ENCODE measurements at places on chromosomes 3 and 15.
A peak's percentile ranks its signal among the peaks of the same experiment; 100 is the strongest.

DNA sequence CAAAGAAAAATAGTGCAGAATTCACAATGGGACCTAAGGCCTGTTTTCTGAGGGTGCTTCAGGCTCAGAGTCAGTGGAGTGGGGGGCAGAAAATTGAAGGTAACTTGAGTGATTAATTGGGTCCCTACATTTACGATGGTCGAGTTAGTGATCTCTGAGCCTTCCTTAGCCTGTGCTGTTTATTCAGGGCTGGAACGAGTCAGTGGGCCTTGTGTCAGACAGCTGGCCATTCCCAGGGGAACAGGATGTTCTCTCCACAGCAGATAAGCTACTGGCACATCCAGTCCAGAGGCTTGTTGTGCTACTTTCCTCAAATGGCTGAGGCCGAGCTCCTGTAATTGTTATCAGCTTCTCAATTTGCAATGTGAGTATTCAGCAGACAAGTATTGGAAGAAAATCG, 29.2 kb upstream of the CNTN3 start:
- no peak for DNase-seq

- no peak for DNase-seq
Observed at GRCh38 chr3:37725842-37726241, 135.8 kb upstream of the CTDSPL start.

DNA sequence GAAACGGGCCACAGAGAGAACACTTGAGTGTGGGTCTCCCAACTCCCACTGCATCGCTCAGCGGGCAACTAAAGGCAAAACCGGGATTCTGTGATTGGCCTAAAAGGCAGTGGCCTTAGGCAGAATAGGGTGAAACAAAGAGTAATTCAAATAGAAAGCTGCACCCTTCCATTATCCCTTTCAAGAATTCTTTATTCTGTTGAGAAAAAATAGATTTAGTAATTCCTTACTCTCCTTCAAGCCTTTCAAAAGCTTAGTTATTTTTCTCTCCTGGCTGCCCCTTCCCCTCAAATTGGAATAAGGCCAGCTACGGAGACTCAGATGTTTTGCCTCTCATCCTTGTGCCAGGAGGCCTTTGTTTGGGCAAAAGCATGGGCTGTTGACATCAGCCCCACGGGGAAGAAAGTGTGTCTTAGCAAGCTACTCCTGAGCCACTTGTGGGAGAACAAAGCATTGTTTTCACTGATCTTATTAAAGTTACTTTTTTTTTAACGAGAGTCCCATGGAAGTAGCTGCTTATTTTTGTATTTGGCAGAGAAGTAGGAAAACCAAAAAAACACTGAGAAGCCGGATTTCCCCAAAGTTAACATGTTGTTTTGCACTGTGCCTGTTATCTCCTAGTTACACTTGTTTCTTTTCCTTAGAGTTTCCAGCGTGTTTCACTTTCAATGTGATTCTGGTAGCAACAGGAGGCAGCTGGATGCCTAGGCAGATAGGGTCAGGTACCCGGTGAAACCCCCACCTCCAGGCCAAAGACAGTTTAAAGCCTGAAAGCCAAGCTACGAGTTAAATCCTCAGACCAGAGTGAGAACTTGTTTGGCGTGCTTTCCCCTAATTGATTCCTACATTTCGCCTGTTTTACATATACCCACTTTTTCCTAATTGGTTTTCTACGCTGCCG, 2.2 kb downstream of the ST6GAL1 start:
- no peak for DNase-seq

- DNase-seq: no peak
Observed at GRCh38 chr3:119990888-119991287, 103.4 kb downstream of the GSK3B start.

GRCh38 chr15:75718328-75718727, 5.7 kb upstream of the CSPG4 start:
- DNase-seq: no peak

GRCh38 chr3:3366386-3366785, 186.9 kb upstream of the CRBN start:
- no peak for DNase-seq

DNA sequence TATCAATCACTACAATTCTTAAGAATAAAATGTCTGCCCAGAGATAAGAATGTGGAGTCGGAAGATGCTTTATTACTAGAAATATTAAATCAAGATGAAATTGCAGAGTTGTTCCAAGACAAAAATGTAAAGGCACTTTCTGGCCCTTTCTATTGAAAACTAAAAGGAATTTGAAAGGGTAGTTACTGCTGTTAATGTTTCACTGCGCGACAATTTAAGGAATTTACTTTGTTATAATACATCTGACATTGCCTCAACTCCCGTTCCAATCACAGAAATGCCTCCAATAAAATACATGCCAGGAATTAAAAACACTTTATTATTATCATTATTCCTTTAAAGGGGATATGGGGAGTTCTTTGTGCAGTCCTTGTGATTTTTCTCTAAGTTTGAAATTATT, 26.4 kb downstream of the RSL24D1 start:
- no peak for DNase-seq

GRCh38 chr15:92809880-92810361, 90.2 kb upstream of the CHD2 start:
- no peak for DNase-seq

GRCh38 chr3:194375473-194376240, 6.1 kb upstream of the LRRC15 start:
- DNase-seq: no peak

DNA sequence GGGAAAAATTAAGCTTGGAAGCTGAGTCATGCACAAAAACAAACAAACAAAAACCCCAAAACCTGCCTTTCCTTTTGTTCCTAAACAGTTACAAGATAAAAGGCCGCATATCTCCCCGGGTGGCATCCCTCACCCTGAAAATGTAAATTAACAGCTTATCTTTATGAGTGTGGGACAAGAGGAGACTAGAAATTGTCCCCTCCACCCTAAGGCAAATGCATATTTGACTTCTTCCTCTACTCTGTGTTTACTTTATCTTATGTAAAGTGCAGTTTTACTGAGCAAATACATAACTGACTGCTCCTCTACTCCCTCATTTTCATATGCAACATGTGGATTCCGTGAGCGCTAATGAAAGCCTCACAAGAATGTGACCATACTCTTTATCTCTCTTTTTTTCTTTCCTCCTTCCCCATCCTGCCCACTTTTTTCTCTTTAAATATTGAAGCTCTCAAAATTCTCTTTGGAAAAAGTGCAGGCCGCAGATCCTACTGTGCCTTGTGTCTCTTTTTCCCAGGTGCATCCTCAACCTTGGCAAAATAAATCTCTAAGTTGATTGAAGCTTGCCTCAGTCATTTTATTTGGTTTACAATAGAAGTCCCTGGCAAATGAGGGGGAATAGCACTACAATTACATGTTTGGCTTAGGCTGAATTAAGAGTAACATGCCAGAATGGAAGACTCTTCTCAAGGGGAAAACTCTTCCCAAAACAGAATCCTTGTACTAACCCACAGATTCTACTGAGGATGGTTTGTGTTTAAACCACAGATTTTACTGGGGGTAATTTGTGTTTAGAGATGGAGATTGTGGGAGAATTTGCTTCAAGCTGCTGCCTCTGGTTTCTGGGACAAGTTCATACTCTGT, 72.7 kb upstream of the WDR72 start:
- no peak for DNase-seq

DNA sequence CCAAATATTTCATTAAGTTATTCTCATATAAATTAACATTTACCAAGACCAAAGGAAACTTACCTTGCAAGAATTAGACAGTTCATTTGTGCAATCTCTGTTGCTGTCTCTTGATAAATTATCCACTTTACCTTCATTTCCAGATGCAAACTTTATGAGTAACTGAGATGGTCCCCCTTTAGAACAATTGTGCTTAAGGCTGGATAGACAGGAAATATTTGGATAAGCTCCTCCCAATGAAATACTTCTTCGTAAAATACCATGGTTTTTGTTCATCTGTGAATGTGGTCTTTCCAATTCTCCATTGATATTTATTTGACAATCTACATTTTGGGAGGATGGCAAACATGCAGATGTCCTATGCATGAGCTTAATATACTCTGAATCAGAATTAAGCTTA, 78.2 kb downstream of the NEDD4 start:
- no peak for DNase-seq

- no peak for DNase-seq
Observed at GRCh38 chr15:101107625-101108460, 144.0 kb downstream of the CHSY1 start.

DNA sequence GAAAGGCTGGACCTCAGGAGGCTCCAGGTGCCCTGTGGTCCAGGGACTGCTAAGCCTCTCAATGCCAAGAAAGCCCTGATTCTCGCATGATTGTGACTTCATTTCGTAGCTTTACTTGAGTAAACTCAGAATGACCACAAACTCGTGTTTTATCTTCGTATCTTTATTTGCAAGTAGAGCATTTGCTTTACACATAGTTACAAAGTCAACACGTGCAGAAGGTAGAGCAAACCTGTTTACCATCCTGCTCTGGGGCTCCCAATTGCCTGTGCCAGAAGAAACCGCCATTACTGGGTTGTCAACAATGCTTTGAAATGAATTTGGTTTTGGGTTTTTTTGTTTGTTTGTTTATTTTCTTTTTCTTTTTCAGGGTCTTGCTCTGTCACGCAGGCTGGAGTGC, 5.8 kb upstream of the MESP1 start:
- no peak for DNase-seq

- no peak for DNase-seq
Observed at GRCh38 chr3:108393128-108393900, 97.0 kb downstream of the HHLA2 start.

- no peak for DNase-seq
Observed at GRCh38 chr15:99842071-99842470, 108.8 kb upstream of the LYSMD4 start.

DNA sequence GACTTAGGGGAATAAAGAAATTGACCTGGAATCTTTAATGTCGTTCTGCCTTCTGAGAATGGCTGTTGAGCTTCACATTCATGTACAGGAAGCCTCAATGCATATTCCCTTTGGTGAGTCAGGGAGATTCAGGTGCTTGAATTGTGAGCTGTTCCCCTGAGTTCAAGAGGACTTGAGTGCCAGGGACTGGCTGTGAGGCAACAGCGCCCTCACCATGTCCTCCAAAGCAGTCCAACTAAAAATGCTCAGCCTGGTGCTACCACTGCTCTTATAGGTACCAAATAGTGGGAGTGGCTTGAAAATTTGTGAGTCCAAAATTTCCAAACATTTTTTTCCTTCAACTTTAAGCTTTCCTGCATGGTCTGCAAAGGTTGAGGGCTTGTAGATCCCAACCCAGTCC, 54.1 kb downstream of the LEO1 start:
- DNase-seq: no peak

DNA sequence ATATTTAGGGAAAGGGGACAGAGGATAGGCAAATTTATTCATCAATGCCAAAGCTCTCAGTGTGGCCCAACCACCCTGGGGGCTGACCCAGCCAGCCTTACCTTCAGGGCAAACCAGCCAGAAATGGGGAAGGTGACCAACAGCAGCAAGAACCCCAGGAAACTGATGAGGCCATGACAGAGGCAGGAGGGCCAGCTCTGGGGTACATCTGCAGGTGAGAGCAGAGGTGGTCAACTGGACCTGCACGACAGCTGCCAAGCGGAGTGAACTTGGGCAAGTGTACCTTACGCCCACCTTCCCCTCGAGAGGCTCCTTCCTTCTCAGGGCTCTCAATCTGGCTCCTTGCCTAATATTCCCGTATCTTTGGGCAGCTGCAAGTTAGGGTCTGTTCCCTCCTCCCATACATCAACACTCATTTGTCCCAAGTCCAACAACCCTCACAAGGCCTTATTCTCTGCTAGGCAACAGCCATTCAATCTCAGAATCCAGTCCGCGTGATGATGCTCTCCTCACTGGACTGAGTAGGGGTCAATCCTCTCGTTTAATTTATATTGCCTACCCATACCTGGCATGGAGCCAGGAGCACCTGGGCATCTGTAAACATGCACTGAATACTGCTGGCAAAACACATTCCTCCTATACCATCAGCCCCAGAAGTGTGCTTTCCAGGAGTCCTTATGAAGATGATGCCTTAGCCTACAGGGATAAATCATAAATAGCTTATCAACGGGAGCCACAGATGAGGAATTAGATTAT, 1.7 kb downstream of the STOML1 start:
- DNase-seq: no peak

- DNase-seq: peak; percentile 43
Observed at GRCh38 chr3:18425641-18426257, 610 bp upstream of the SATB1 start.

DNA sequence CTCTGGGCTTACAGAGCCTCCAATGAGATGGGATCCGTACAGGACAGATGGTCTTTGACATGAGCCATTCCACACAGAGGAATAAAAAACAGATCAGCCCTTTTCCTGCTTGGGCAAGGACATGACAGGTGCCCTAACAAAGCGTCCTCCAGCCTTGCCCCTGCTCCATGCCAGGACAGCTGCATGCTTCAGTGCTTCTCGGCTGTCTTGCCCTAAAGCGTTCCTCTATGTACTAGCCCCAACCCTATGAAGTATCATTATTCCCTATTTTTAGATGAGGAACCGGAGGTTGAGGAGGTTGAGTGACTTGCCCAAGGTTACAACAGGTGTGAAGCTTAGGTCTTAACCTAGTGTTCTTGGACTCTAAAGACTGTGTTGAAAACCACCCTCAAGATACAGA, 10.5 kb downstream of the POMGNT2 start:
- DNase-seq: no peak

DNA sequence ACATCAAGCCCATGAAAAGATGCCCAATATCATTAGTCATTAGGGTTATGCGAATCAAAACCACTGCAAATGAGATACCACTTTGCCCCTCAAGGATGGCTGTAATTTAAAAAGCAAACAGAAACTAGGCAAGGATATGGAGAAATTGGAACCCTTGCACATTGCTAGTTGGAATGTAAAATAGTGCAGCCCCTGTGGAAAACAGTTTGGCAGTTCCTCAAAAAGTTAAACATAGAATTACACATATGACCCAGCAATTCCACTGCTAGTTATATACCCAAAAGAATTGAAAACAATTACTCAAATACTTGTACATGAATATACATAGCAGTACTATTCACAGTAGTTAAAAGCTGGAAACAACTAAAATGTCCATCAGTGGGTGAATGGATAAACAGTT, 186.8 kb upstream of the CGNL1 start:
- DNase-seq: no peak

- no peak for DNase-seq
Observed at GRCh38 chr15:63983061-63983711, 63.1 kb downstream of the DAPK2 start.

- no peak for DNase-seq
Observed at GRCh38 chr3:167066977-167067786, 312.9 kb downstream of the ZBBX start.

- DNase-seq: no peak
Observed at GRCh38 chr15:37142371-37142770, 42.0 kb upstream of the MEIS2 start.
